ENCODE measurements at places on chromosomes 12 and 14.

DNA sequence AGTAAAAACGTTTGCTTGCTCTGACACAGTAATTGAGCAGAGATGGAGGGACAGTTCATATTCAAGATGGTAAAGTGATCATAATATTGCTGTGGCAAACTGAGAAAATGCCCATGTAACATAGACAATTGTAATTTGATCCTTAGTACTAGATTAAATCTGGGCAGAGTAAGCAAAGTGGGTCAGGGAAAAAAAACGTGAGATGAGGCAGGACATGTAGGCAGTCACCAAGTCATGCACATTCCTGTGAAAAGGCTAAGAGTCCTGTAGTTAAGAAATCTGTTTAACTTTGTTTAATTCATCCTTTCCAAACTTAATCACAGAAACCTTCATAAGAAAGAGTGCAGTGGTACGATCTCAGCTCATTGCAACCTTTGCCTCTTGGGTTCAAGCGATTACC lies 16.1 kb downstream of the BTBD7 start:
- DNase-seq: no peak

DNA sequence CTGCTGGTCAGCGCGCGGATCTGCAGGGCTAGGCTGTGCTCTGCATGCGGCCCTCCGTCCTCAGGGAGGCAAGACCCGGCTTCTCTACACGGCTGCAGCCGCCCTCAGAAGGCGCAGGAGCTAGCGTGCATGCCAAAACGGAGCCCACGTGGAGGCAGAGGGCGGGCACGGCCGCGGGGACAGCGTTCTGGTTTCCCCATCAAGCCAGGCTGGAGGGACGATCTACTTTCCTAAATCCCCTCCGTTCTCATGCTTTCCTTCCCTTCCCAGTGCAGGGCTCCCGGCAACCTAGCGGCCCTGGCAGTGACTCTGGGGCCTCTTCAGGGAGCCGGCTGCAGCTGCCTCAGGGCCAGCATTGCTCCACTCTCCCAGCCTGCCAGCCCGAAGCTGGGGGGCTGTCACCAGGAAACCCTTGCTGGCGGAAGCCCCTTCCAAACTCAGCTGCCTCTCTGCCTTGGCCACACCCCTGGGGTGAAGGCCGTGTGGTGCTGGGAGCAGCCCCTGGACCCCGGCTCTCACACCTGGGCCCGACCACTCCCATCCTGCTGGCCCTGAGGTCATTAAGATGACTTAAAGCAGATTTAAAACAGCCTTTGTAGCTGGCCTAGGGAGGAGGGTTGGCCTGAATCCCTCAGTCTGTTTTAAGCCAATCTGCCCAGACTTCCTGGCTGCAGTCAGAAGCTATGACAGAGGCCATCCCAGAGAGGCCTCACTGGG lies 9.2 kb upstream of the GOLGA3 start:
- DNase-seq: no peak

DNA sequence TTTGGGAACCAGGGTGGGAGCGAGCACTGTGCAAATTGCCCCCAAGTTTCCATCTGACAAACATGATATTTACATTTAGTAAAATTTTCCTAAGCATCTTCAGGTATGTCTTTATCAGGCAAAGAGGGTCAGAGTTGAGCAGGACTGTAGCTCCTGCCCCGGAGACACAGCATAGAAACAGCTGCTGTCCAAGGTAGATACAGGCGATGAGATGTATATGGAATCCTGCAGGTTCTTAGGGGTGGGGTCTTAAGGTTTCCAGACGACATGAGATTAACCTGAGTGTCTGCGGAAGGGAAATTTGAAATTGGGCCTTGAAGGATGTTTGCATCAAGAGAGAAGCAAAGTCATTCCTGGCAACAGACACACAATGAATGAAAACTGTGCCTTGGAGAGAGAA lies 998.8 kb downstream of the AACS start:
- no peak for DNase-seq

DNA sequence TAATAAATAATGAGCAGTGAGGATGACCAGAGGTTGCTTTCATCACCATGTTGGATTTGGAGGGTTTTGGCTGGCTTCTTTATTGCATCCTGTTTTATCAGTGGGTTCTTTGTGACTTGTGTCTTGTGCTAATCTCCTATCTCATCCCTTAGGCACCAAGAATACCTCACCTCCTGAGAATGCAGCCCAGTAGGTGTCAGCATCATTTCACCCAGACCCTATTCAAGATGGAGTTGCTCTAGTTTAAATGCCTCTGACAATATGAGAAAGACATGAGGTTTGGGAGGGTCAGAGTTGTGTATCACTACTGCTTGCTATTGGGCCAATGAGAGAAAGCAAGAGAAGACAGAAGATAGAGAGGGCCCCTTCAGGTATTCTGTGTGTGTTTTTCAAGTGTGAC lies 592.2 kb downstream of the ETNK1 start:
- no peak for DNase-seq

DNA sequence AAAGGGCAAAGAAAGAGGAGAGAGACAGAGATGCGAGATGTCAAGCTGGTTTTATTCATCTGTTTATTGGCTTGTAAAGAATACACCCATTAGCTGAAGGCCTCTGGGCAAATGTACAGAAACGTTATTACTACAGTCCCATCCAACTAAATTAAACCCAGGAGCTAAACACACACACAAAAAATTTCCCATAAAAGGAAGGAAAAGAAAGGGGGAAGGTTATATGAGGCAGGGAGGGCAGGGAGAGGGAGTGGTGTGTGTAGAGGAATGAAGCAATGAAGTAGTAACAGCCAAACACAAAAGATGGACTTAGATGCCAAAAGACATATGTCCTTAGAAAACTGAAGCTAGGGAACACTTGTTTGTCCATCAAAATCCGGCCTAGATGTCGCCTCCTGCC lies 3.1 kb upstream of the MFAP5 start:
- no peak for DNase-seq

GRCh38 chr12:68319988-68320623 lies 12.1 kb downstream of the MDM1 start:
- DNase-seq: no peak

- no peak for DNase-seq
These were observed 6.1 kb upstream of the KRT72 start for GRCh38 chr12:52607314-52607713.

GRCh38 chr12:68981516-68981915 lies 48.5 kb upstream of the CPM start:
- DNase-seq: no peak

GRCh38 chr12:29103539-29103974 lies 45.5 kb upstream of the FAR2 start:
- DNase-seq: peak; percentile 10

DNA sequence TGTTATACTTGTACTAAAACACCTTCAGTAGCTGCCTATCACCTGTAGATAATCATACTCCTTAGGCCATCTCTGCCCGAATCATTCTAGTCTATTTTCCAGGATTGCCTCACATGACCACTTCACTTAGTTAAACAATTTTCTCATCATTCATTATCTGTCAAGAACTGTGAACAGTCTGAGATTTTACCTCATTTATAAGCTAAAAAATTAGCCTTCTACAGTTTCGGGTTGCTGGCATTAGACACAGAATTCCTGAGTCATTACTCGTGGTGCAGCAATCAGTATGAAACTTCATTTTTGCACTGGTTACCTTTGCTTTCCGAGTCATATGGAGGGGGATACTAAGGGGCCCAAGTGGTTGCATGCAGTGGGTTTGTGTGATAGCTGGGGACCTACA lies 57.6 kb upstream of the OTOGL start:
- no peak for DNase-seq

GRCh38 chr14:95024380-95024779 lies 132.9 kb downstream of the DICER1 start:
- no peak for DNase-seq

DNA sequence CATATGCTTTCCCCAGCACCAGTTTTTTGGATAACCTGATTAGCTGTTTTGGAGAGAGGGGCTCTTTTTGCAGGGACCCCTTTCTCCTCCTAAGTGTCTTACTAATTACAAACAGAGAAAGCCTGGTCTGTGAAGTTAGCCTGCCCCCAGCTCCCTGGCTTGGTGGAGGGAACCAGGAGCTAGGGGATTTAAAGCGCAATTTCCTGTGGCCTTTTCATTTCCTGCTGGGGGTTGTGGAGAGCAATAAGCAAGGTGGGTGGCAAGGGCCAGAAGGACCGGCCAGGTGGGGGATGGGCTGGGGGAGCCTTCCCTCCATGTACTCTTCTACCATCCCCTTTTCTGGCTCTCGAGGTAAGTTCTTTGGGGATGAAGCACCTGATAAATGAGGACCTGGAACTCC lies 4.1 kb upstream of the CISTR start:
- DNase-seq: no peak

DNA sequence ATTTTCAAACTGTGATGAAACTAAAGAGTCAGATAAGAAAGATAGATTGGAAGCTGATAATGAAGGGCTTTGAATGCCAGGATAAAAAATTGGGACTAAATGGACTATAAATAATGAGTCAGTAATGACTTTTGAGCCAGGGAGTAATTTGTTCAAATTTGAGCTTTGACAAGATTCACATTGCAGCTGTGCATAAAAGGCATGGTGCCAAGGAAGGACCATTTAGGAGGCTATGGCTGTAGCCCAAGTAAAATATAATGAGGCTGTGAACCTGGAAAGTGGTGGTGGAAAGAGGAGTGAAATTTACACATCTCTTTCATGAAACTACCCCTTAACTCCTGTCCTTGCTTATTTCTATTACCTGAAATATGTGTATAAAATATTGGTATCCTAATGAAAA lies 218.5 kb downstream of the SLC6A15 start:
- no peak for DNase-seq

DNA sequence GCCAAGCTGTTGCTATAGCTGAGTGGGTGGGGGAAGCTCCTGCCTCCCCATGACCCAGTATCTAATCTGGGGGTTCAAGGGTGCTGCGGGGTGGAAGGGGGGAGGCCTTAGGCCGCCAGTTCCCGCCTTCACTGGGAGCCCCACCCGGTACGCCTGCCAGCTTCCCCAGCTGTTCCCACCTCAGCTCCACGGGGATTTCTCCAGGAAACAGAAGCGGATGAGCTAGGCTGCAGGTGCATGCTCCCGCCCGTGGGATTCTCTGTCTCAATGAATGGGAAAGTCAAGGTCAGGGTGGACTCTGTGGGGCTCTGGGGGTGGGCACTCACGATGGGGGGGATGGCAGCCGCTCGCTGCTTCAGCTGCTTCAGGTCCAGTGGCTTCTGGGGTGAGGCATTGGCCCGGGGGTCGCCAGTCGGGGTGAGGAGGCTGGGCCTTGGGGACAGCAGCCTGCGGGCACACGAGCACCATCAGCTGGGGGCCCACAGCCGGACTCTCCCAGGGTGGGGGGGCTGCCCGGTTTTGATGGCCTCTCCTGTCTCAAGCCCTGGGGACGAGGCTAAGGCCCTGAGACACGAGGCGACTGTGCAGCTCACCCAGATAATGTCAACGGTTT lies 68.6 kb downstream of the RFLNA start:
- DNase-seq: no peak

- DNase-seq: no peak
These were observed 6.4 kb downstream of the LACRT start for GRCh38 chr12:54628186-54628846.

DNA sequence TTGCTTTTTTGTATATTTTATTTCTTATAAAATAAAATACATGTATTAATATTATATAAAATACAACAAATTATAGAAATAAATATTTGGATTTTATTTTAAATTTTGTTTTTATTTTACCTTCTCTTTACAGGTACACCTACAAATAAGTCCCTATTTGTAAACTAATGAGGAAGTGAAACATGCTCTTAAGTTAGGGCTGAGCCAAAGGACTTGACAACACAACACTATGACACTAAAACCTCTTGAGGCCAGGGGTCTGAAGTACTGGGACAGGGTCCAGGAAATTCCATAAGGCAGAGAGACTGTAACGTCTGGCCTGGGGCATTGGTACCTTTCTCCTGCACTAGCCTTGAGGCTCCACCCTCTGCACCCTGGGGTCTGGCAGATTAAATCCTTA lies 293.2 kb downstream of the FOXN3 start:
- no peak for DNase-seq

- no peak for DNase-seq
These were observed 12.1 kb upstream of the PNMA1 start for GRCh38 chr14:73726025-73726961.

Measured in NK-92 treated with Interleukin-12 subunit alpha and Interleukin-12 subunit beta, amount 100 ng/mL, for 24 hours (cell line).